Fibroblast of gingiva (primary cell): ENCODE measurements at places on chromosomes 12 and 14.

GRCh38 chr12:116803013-116803736 lies 65.1 kb downstream of the RNFT2 start:
- no peak for DNase-seq

DNA sequence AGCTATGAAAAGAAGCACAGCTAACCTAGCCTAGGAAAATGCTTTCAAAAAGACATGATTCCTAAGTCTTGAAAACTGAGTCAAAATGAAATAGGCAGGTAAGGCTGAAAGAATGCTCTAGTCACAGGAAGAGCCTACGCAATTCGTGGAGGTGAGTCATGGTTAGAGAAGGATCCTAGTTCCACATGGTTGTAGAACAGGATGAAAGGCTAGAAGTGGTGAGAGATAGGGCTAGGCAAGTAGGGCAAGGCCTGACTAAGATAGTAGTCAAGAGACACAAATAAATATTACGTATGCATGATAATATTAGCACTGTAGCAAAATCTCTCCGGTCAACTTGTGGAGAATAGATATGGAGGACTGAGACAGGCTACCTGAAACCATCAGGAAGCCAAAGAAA lies 47.2 kb downstream of the PLCZ1 start:
- DNase-seq, result no peak

GRCh38 chr12:49966511-49967041 lies 4.9 kb downstream of the AQP5 start:
- DNase-seq, result no peak

DNA sequence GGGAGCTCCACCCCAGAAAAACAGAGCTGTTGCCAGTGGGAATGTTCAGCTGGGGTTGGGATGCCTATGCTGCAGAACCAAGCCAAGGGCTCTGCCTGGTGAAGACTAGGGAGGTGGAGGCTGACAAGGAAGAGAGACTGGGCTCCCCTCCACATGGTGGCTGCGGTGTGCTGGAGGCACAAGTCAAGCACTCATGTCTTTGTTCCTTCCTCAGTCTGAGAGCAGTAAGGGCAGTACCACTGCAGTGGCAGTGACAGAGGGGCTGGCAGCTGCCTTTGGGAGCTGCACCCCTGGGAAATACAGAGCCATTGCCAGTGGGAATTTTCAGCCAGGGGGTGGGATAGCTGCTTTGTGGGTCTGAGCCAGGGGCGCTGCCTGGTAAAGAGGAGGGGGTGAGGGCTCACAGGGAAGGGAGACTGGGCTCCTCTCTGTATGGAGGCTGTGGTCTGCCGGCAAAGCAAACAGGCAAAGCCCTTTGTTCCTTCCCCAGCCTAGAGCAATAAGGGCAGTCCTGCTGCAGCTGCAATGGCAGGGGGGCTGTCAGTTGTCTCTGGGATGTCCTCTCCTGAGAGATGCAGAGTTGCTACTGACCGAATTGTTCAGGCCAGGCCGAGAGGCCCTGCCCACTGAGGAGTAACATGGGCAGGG lies 255.9 kb downstream of the RAD51B start:
- DNase-seq, result no peak

GRCh38 chr12:111330800-111331752 lies 37.8 kb downstream of the PHETA1 start:
- DNase-seq, result peak; percentile 38

DNA sequence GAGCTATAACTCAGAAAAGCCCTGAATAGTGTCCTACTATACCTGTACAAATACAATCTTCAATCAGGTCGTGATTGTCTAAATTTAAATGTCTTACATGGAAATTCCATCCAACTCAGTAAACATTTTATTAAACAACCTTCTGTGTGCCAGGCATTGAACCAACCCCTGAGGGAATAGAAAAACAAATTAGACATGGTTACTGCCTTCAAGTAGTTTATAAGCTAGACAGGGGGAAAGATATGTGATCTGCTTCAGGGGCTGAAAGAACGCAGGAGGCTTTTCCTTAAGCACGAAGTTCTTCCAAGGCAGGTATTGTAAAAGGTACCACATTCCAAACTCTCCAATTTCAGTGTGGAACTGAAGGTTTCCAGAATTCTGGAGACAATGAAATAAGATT lies 39.7 kb upstream of the STAB2 start:
- DNase-seq, result no peak

DNA sequence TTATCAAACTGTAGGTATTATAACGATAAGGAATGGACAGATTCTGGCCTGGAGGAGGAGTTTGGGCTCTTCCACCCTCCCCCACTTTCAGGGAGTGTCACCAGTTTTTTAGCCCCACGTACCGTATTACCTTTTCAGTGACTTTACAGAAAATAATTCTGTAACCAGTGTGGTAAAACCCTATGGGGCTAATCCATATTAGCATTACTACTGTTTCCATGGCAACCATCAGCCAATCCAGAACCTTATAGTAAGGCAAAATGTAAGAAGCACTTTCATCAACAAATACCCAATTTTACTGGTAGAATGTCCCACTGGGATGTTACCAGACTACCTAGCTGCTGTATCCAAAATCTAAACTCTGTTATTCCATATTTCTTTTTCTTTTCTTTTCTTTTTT lies 50.7 kb downstream of the BICDL1 start:
- DNase-seq, result no peak

DNA sequence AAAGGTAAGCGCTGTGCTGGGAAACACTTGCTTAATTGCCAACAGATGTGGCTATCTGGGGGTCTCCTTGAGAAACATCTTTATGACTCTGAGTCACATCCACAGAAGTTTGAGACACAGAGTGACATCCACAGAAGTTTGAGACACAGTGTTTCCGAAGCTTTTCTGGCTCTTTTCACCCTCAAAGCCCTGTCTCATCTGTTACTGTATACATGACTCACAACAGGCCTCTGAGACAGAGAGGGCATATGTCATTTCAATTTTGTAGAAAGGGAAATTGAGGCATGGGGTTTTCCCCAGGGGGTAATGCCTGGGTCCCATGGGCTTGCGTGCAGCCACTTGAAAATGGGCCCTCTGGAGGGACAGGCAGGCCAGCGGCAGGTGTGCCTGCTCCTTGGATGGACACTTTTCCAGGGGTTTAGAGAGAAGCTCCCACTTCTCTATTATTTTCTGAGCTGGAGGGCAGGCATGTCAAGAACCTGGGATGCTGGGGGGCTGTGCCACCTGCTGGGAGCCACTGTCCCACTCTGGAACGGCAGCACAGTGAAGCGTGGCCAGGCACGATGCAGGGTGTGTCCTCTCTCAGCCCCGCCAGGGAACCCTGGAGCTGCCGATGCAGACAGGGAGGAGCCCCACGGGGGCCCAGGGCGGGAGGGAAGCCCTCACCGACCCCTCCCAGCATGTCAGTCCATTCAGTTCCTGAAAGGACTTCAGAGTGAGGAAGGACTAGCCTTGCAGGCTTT lies 111.3 kb upstream of the FKBP4 start:
- DNase-seq, result no peak

- DNase-seq, result no peak
These were observed 244.7 kb downstream of the KCNH5 start for GRCh38 chr14:62800577-62800976.

DNA sequence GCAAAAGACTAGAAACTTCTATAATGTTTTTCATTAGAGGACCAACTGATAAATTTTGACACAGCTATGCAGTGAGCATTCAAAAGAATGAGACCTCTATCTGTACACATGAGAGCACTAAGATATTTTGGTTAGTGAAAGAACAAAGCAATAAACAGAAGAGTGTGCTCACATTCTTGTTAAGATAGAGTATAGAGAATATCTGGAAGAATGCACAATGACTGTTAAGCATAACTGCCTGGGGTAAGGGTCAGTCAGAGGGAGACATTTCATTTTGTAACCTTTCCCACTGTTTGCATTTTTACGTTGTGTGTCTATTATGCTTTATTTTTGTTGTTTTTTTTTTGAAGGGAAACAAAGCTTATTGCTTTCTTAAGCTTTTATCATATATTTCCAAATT lies 20.7 kb downstream of the KCNMB4 start:
- DNase-seq, result no peak

DNA sequence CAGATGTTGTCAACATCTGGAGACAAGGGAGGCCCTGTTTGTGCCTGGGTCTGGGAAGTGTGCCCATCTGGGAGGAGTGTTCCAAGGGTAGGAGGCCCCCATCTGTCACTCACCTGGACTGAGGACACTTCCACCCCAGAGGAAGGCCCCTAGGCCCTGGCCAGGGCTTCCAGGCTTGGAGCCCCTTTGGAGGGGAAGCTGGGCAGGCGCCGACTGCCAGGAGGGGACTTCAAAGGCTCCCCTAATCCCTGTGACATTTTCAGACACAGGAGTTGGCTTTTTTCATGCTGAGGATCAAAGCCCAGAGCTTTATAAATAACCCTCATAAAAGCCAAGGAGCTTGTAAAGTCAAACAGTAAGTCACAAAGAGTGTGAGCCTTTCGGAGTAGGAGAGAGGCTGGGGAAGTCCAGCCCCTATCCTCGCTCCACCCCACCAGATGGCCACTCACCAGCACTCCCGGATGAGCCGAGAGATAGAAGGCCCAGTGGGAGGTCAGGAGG lies 17.6 kb upstream of the FAM222A start:
- no peak for DNase-seq

DNA sequence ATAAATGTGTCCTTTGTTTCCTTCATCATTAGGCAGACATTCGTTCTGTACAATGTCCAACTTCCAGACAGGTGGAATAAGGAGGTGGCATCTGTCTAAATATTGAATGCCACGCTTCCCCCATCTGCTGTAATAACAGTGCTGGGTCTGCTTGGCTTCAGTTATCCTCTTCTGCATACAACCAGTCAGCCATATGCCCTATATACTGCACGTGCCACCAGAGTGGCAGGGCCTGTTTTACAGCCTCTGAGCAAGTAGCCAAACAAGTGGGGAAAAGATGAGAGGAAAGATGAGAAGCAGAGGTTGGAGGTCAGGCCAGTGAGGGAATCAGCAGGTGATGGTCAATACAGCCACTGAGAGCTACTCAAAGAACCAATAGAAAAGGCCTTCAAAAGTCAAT lies 55.4 kb downstream of the OTX2 start:
- no peak for DNase-seq

DNA sequence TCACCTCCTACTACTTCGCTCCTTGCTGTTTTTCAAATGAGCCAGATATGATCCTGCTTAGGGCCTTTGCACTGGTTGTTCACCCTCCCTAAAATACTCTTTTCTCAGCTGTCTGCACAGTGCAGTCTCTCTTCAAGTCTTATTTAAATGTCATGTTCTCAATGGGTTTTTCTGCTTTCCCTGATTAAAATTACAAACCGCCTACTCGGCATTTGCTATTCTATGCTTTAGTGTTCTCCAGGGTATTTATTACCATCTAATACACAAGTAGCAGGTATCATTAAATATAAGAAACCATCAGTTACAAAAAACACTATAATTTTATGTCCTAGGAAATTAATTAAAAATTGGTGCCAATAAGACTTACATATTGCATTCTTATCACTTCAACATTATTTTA lies 108.0 kb upstream of the TMTC1 start:
- no peak for DNase-seq

- peak; percentile 54 for DNase-seq
These were observed 494.3 kb downstream of the CCER1 start for GRCh38 chr12:90460681-90461080.

DNA sequence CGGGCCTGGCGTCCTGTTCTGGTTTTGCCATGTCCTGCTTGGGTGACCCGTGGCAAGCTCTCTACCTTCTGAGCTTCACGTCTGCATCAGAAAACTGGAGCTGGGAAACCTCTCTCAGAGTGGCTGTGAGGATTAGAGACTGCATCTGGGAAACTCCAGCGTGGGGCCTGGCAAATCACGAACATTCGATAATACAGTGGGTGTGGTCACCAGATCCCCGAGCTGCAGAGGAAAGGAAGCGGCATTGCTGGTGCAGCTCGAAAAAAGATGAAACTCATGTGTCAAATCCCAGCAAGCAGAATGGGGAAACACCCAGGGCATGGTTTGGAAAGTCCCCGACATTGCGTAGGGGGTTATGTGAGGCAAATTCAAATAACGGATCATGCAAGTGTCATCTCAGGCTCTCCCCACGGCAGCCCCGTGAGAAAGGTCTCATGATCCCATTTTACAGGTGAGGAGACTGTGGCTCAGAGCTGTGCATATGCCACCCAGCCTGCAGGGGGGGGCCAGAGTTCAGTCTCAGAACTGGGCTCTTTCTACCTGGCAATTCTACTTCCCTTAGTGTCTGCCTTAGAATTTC lies 98.1 kb upstream of the VRK1 start:
- no peak for DNase-seq

GRCh38 chr12:113092607-113093408 lies 36.3 kb downstream of the DTX1 start:
- no peak for DNase-seq

- no peak for DNase-seq
These were observed 143.1 kb downstream of the ZNF664 start for GRCh38 chr12:124115976-124116690.

- DNase-seq, result no peak
These were observed 122.7 kb upstream of the MDM1 start for GRCh38 chr12:68454892-68455291.

- no peak for DNase-seq
These were observed 23.6 kb upstream of the ATF1 start for GRCh38 chr12:50740307-50740706.

DNA sequence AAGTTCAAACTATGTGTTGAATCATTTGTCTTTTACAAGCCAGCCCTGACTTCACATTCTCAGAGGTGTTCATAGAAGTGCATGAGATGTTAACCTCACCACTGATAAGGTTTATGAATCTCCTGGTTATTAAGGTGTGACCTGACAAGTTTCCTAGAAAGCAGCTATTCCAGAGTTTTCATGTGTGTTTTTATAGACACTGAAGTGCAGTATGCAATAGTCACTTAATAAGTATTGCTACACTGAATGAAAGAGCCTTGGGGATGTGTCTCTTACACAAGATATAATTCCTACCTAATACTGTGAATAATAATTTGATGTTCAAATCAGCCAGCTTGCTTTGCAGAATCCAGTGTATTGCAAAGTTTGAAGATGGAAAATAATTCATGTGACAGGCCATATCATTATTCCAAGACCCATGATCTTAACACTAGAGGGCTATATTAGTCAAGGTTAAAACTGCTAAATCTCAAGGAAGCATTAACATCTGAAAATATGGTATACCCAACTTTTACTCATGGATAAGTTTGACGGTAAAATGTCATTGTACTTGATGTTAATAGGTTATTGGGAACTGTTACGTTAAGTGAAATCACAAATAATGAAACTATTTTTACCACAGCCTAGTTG lies 13.0 kb downstream of the SLC25A3 start:
- no peak for DNase-seq

- peak; percentile 45 for DNase-seq
These were observed 75.3 kb upstream of the TMPO start for GRCh38 chr12:98439981-98440581.

- peak; percentile 64 for DNase-seq
These were observed 11.6 kb downstream of the TMEM30B start for GRCh38 chr14:61269321-61270083.

- DNase-seq, result peak; percentile 58
These were observed 7.7 kb downstream of the DAZAP2 start for GRCh38 chr12:51246254-51246853.
